ENCODE measurements at places on chromosomes 3 and 15.

GRCh38 chr3:24375947-24376384, 118.7 kb downstream of the THRB start:
- no peak for DNase-seq

GRCh38 chr3:114928989-114929640, 218.0 kb downstream of the ZBTB20 start:
- DNase-seq = no peak

DNA sequence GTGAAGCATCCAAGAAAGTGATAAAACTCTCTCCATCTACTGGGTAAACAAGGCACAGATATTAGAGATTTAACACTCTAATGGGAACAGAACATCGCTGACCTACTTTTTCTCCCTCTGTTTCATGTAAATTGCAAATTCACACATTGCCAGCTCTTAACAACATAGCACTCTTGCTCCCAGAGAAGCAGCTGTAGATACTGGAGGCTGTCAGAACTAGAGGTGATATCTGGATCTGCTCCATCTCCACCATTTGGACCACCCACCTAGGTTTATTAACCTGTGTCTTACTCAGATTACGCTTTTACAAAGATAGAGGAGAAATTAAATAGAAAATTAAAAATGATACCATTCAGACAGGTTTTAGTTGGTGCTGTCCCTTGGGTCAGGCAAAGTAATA, 289.1 kb upstream of the CRBN start:
- DNase-seq = no peak

GRCh38 chr3:107845380-107846278, 245.2 kb downstream of the CD47 start:
- no peak for DNase-seq

- DNase-seq = no peak
Observed at GRCh38 chr3:149417727-149418126, 40.3 kb upstream of the TM4SF1 start.

- no peak for DNase-seq
Observed at GRCh38 chr3:5274091-5274490, 86.6 kb downstream of the EDEM1 start.

DNA sequence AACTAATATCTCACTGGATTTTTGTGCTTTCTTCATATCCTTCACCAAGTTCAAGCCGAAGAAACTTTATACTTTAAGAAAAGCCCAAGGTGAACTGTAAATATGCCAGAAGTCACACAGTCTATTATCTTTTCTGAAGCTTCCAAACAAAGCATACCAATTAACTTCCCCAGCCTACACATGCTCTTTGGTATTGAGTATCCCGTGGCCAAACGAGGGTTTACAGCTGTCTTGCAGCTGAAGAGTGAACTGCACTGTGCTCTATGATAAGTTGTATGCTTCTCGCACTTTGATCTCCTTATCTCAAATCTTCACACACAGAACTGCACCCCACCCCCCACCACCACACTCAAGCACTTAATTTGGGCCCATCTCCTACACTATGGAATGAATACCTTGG, 215.6 kb upstream of the VEPH1 start:
- no peak for DNase-seq

DNA sequence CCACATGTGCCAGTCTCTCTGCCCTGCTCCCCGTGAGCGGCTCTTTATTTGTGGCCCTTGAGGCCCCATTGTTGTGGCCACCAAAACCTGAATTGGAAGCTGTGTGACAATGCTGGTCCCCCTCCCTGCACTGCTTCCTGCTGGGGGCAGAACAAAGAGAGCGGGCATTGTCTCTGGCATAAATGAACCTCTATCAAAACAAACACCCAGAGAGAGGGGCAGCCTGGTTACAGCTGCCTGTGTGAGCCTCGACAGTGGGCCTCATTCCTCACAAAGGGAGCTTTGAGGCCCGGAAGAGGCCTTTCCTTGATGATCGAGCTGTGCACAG, 152.9 kb downstream of the IGF1R start:
- no peak for DNase-seq

DNA sequence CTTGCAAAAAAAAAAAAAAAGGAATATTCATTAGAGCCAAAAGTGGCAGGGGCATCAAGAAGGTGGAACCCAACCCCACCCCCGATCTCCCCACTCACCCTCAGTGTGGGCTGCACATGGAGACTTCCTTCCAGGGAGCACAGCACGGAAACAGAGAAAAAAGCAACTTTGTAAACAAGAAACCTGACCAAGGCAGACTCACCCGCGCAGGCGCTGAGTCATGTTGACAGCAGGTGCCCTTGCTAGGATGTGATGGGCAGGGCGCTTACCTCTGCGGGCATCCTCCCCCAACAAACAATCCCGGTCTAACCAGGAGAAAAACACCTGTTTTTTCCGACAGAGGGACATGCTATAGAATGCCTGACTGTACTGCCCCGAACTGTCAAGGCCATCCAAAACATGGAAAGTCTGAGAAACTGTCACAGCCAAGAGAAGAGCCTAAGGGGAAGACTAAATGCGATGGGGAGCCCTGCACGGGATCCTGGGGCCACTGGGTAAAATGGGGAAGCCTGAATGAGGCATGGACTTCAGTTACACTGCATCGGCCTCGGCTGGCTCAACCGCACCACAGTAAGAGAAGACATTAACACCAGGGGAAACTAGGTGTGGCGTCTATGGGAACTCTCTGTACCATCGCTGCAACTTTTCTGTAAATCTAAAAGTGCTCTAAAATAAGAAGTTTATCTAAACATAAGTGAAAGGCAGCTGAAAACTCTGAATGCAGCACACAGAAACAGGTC, 66.7 kb upstream of the GATA2 start:
- no peak for DNase-seq

DNA sequence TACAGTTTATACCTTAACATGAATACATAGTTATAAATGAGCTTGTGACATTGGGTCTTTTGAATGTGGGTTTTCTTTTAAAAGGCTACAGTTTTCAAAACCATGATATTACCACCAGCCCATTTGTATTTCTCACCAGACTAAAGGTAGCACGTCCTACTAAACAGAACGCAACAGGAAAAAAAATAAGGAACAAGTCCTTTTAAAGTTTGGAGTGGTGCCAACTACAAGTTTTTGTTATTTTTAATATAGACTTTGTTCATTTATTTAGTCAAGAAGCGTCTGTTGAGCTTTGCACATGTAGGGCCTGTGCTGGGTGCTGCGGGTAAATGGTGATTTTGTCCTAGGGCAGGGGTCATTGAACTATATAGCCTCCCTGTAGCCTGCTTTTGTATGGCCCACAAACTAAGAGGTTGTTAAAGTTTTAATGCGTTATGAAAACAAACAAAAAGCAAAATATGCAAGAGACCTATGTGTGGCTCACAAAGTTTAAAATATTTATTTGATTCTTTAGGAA, 164.4 kb downstream of the GHSR start:
- no peak for DNase-seq

GRCh38 chr3:71012971-71013370, 570.6 kb downstream of the FOXP1 start:
- no peak for DNase-seq

DNA sequence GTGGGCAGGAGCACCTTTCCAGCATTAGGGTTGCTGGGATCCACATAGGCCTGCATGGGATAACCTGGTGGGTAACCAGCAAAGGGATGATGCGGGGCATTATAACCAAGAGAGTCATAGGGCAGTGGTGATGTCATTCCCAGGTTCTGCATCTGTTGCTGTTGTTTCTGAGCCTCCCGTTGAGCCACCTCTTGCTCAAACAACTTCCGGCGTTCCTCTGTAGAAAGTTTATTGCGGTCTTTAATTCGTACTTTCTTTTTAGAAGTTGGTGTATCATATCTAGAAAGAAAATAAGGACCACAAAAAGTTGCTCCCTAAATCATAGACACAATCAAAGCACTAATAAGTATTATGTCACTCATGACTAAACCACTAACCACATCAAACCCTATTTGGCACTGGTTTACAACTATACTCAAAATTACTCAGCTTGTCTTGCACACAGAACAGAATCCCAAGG, 77.8 kb downstream of the NBEAL2 start:
- no peak for DNase-seq

GRCh38 chr15:88166082-88166993, 90.2 kb downstream of the NTRK3 start:
- DNase-seq = no peak

GRCh38 chr3:45716790-45717336, 27.7 kb downstream of the SACM1L start:
- no peak for DNase-seq

GRCh38 chr3:13214847-13215472, 141.7 kb upstream of the IQSEC1 start:
- no peak for DNase-seq

- DNase-seq = no peak
Observed at GRCh38 chr15:29978411-29979382, 104.1 kb upstream of the GOLGA8J start.

- no peak for DNase-seq
Observed at GRCh38 chr15:43977072-43977884, 150.5 kb downstream of the WDR76 start.

GRCh38 chr3:186998937-186999368, 68.6 kb downstream of the ST6GAL1 start:
- no peak for DNase-seq

DNA sequence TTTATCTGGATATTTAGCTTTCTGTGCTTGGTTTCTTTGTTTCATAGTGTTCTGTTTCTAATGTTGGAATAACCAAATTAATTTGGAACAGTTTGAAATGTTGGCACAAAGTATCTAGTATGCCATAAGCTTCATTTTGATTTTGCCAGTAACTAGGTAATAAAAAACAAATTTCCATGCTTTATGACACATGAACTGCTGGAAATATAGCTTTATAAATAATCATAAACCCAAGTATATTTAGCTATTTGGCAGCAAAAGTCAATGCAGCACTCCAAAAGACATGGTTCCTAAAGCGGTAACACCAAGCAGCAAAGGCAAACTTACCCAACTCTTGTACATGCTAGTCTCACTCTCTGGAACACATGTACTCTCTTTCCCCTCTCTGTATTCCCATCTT, 106.0 kb upstream of the CCNL1 start:
- no peak for DNase-seq

- DNase-seq = no peak
Observed at GRCh38 chr3:72523429-72524151, 324.7 kb downstream of the SHQ1 start.

- no peak for DNase-seq
Observed at GRCh38 chr15:38300395-38300794, 47.8 kb downstream of the SPRED1 start.

Data from D721Med (cell line).